Central memory CD4-positive, alpha-beta T cell (primary cell): ENCODE measurements at places on chromosomes 5 and 9.

DNA sequence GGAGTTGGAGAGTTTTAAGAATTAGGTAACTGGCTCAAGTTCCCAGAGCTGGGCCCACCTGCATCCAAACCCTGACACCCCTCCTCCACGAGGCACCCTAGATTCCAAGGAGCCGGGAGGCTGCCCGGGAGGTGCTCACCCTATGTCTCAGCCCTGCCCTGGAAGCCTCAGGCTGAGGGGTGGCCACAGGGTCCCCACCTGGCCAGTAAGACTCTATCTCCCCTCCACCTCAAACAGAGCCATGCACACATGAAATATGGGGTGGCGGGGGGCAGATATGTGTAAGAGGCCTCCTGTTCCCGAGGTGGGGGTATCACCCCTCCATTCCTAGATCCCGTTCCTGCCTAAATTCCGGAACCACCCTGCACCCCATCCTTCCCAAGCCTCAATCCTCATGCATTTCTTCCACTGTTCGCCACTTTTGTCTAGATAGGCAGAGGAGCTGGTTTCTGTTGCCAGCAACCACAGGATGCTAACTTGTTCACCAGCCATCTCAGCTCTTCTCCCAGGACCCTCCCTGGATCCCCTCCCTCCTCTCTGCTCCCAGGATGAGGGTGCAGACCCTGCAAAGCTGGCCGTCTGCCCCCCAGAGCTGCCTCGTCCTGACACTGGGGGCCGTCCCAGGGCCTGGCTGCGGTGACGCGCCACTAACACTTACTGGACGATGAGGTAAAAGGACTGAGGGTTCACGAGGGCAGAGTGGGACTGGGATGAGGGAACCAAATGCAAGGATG is 44.1 kb downstream of the COL23A1 start:
- no peak for DNase-seq

- no peak for DNase-seq
Observed at GRCh38 chr9:85541876-85542275, 199.9 kb downstream of the AGTPBP1 start.

GRCh38 chr5:33933723-33934169 is 2.4 kb upstream of the RXFP3 start:
- no peak for DNase-seq

DNA sequence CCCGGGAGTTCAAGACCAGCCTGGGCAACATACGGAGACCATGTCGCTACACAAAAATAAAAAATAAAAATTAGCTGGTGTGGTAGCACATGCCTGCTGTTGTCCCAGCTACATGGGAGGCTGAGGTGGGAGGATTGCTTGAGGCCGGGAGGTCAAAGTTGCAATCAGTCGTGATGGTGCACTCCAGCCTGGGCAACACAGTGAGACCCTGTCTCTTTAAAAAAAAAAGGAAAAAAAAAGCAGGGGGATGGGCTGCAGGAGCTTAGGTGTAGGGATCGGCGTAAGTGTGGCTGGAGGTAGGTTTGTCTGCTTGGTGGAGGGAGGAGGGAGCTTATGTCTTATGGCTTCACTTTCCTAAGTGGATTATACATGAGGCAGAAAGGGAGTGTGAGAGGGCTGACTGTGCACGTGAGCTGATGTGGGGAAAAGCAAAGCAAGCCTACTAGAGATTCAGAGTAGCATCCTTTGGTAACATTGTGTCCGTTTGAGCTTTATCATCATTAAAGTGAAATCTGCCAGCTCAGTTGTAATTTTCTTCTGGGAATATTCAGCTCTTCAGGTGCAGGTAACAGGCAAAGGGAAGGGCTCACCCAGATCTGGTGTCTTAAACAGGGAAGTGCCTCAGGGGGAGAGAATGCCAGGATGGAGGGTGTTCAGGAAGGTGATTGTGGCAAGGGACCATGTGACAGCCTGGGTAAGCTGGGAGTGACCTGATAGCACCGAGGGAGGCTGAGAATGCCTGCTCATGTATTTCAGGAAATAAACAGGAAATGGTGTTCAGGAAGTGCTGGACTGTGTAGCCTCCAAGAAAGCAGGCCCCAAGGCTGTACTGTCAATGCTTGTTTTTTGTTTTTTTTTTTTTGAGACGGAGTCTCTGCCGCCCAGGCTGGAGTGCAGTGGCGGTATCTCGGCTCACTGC is 17.6 kb upstream of the SETX start:
- no peak for DNase-seq

- no peak for DNase-seq
Observed at GRCh38 chr9:75918909-75919308, 28.4 kb downstream of the PCSK5 start.

- no peak for DNase-seq
Observed at GRCh38 chr9:79559495-79560181, 12.1 kb upstream of the TLE4 start.

DNA sequence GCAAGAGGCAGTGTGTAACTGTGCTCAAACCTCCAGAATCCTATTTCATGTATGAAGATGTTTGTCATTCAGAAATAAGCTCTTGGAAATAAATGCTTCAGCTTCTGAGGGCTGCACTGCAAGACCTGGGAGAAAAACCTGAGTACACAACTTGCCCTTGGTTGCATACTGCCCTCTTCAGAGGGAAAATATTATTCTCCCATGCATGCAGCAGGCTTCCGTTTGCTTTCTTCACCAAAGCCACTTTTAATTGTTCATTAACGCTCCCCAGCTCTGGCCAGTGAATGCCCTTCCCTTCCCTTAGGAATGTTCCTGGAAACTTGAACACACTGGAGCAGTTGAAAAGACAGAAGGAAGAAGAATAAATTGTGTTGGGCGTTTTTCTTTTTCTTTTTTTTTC is 2.5 kb upstream of the WHRN start:
- DNase-seq, result peak; percentile 29

- peak; percentile 85 for DNase-seq
Observed at GRCh38 chr9:137070201-137070905, at the start of gene SAPCD2. Gene SAPCD2, minus strand, starts transcription at chr9:137070557. Its CDS starts 97 bp downstream, at chr9:137070460.

- no peak for DNase-seq
Observed at GRCh38 chr9:98867103-98867428, 59.6 kb downstream of the GALNT12 start.

GRCh38 chr5:131633830-131634229 is 1.2 kb downstream of the RAPGEF6 start:
- no peak for DNase-seq
